Cortex of kidney (tissue), 1 donor: ENCODE measurements at places on chromosomes 2 and 18.

DNA sequence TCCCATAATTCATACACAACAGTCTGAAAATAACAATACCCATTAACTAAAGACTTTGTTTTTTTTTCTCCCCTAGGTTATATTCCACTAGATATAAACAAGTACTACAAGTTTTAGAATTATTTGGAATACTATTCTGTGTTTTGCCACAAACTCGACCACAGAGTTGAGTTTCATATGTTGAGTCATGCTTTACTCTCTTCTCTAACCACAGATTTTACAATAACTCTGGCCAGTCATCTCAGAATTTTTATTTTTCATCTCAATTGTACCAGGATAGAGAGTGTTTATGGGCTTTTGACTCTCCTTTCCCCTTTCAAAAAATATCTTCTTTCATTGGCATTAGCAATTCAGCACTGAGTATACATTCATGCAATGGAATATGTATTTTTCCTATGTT, 348.7 kb upstream of the GALNT5 start:
- no peak for DNase-seq

- DNase-seq = no peak
These were observed 438.3 kb downstream of the ZNF521 start for GRCh38 chr18:24913507-24914170.

- DNase-seq = no peak
These were observed 32.8 kb upstream of the DNAH7 start for GRCh38 chr2:196101325-196101991.

- DNase-seq = no peak
These were observed 110.4 kb downstream of the CTIF start for GRCh38 chr18:48649231-48649630.

DNA sequence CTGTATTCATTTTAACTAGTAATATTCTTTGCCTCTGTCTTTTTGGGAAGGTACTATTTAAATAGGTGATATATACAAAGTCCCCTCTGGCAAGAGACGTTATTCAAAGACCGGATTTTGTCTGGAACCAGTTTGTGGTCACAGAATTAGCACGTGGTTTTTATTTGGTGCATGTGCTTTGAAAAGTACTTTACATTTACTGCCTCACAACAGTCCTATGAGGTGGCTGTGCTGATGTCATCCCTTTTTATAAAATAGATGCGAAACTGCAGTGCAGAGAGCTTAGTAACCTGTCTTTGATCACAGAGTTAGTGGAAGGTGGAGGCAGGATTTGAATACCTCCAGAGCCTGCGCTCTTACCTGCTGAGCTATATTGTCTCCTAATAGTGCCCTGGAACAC, 4.0 kb downstream of the LPIN1 start:
- no peak for DNase-seq

- no peak for DNase-seq
These were observed 818 bp downstream of the ITGB1BP1 start for GRCh38 chr2:9422321-9423099.

GRCh38 chr18:25283781-25284180, 68.2 kb downstream of the ZNF521 start:
- no peak for DNase-seq

GRCh38 chr18:43789234-43790000, 512.1 kb upstream of the SYT4 start:
- no peak for DNase-seq

DNA sequence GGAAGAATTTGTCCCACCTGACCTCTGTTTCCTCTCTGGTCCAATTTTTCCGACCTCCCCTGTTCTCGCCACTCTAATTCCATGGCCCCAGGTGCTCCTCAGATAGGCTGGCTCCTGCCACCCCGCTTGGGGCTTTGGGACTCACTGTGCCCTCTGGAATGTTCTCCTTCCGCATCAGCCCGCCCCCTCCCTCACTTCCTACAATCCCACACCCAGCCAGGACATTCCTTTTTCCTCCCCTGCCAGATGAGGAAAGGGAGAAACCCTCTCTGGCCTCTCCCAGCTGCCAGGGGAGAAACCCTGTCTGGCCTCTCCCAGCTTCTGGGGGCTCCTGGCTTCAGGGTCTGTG, 3.1 kb upstream of the OR6B2 start:
- no peak for DNase-seq

DNA sequence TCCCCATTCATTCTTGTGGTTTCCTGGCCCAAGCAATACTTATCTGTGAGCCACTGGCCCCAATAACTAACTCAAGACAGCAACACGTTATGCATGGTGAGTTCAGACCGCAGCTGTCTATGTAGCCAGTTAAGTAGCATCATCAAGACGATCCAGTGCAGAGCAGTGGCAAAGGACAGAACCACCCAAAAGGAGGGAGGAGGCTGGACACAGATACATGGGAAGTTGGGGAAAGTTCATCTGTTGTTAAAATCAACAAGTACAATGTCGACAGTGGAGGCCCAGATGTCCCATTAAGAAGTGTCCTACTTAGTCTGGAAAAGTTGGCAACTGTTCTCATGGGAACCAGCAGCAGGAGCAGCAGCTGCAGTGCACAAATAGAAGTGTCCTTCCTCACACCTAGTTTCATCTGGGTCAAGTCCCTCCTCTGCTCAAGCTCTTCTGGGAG, 106.9 kb upstream of the THOC1 start:
- DNase-seq = no peak

DNA sequence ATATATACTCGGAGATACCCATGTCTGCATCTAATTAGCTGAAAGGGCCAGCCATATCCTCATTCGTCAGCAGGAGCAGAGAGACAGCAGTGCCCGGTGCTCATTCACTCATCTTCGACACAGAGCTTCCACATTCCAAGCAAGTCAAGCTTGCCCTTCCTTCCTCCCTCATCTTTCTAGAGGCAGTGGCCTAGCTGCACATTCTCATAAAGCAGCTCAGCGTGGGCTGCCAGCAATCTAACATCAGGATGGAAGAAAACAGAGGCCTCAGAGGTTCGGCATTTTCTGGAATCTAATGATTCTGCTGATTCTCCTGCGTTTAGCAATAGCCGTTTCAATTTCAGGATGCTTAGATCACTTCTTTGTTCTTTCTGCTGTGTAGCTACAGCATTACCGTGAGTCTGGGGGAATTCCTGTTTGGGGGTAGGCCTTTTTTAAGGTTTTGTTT, 68.8 kb downstream of the CLHC1 start:
- DNase-seq = no peak

DNA sequence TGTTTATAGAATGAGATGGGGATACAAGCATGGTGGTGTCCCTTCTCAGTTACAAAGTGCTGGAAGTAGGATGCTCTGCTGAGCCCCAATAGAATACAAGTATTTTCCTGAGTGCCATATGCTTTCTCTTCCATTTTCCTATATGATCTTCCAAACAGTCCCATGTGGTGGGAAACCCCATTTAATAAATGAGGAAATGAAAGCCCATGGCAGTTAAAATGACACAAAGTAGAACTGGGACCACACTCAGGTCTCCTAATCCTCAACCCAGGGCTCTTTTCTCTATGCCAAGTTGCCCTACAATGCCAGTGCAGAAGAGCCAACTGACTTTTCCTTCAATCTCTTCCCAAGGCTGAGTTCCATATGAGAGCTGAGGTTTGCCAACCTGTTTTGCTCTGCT, 210.2 kb upstream of the FBXO11 start:
- no peak for DNase-seq

DNA sequence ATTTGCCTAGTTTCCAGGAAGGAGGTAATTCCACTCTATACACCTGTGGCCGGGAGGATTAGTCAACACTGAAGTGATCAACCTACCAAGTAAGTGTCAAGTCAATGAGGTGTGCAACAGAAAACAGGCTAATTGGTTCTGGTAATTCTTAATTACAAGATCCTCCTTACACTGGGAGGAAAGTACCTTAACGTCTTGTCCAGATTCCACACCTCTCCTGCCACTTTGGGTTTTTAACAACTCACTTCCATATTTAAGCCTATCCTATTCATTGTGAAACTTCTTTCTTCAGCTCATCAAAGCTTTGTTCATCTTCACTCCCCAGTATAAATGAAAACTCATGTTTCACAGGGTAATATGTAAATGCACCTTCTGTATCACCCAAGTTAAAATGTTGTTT, 22.0 kb upstream of the MAP4K4 start:
- no peak for DNase-seq

GRCh38 chr2:7801212-7801611, 880.6 kb upstream of the ID2 start:
- no peak for DNase-seq

DNA sequence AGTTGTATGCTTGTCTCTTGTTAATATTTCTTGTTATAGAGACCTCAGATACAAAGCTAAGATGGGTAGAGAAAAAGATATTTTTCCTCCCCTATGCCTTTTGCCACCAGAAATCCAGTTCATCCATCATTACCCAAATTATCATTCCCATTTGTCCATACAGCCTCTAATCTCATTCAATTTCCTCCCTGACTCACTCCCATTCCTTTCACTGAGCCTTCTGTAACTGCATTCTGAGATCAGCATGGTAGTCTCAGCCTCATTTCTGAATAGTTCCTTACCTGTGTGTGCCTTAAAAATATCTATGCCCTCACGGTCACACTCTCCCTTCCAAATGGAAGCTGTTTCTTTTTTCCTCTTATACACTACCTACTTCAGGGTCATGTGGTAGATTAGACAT, 15.7 kb upstream of the PIK3C3 start:
- DNase-seq = no peak

DNA sequence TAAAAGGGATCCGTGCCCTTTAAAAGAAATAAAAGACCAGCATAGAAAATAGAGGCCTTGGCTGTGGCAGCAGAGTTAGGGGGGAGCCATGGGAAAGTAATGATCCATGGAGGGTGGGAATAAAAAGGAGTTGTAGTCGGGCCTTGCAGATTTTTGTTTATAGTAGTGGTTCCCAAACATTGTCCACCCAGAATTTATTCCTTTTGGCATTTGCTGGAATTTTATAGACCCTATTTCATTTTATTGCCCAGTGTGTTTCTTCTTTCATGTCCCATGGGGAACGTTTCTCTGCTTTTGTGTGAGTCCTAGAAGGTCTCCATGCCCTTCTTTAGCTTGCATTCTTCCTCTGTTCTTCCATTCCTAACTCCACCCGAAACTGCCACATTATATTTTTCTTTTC, 222.2 kb downstream of the LTBP1 start:
- DNase-seq = no peak

GRCh38 chr2:170917957-170918356, 11.1 kb upstream of the GORASP2 start:
- DNase-seq = no peak

DNA sequence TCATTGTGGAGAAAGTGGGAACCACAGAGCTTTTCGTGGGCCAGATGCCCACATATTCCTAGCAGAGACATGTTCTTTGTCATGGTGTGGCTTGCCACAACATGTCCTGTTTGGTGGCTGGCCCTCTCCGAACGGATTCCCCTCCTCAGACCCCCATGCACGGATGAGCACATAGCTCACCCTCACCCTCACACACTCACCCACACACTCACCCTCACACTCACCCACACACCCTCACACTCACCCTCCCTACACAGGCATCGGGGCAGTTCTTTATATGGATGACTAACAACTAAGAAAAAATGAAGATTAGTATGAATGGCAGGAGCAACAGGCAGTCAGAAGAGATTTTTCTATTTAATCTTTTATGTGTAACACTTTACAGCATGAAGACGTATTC, 149.9 kb downstream of the ZNF236 start:
- DNase-seq = no peak

GRCh38 chr2:212505586-212505985, 33.0 kb downstream of the ERBB4 start:
- no peak for DNase-seq

DNA sequence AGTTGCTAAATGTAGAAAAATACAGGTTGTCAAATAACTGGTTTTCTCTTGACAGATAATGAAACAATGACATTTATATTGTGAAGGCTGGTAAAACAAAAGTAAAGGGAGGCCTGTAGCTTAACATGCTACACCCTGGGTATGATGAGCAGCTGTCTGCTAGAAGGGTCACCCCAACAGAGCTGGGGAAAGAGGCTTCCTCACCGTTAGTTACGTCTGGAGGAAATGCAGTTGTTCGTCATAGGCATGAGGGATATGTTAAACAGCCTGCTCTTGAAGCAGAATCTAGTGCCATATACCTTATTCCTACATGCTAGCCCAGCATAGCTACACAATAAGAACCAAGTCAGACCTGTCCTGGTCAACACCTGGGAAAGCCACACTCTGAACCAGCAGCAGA, 49.9 kb downstream of the LPIN2 start:
- DNase-seq = no peak

- no peak for DNase-seq
These were observed 15.7 kb upstream of the MBP start for GRCh38 chr18:77148289-77148688.

GRCh38 chr2:207235621-207236020, 69.9 kb upstream of the KLF7 start:
- no peak for DNase-seq

DNA sequence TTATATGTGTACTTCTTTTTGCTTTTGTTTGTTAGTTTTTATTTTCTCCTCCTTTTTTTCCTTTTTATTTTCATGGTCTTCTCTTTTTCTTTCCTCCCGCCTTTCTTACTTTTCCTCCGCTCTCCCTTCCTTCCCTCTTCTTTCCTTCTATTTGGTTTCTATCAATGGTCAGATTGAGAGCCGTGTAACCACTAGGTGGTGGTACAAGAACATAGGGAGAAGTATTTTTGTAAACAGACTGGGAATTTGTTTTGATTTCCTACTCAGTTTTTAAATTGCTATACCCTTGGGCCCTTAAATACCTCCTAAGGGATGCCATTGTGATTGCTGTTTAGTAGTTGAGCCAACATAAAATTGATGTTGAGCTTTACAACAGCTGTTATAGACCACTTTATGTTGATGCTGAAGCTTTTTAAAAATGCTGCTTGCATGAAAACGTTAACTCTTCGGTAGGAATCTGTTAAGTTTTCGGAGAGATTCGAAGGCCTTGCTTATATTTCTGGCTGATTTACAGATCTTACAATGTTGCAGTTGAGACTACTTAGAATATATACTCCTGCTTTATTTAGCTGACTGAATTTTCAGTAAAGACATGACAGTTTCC, 124.2 kb downstream of the UBE2E3 start:
- no peak for DNase-seq

GRCh38 chr2:47599171-47599570, 183.8 kb upstream of the MSH6 start:
- no peak for DNase-seq

DNA sequence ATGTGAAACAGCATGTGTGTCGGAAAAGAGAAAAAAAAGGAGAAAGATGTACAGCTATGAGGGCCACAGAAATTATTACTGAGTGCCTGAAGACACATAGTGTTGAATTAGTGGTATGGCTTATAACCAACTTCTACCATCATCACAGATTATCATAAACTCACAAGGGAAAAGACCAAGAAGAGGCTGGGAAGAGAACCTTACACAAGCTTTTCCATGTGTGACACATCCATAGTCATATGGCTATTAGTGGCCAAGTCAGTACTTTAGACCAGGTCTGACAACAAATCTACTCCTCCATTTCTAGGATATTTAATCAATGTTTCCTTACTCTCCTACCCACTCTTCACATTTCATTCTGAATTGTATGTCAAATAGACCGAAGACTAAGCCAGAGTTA, 3.5 kb upstream of the GALNT5 start:
- DNase-seq = no peak

DNA sequence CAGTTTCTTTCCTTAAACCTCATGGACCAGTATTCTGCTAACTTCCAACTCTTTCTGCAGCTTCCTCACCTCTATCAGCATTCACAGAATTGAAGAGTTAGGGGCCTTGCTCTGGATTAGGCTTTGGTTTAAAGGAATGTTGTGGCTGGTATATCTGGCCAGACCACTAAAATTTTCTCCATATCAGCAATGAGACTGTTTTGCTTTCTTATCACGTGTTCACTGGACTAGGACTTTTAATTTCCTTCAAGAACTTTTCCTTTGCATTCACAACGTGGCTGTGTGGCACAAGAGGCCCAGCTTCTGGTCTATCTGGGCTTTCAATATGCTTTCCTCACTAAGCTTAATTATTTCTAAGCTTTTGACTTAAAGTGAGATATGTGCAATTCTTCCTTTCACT, 33.4 kb downstream of the SP3 start:
- no peak for DNase-seq
